ENCODE measurements at places on chromosomes 16 and 17.
A peak's percentile ranks its signal among the peaks of the same experiment; 100 is the strongest.

DNA sequence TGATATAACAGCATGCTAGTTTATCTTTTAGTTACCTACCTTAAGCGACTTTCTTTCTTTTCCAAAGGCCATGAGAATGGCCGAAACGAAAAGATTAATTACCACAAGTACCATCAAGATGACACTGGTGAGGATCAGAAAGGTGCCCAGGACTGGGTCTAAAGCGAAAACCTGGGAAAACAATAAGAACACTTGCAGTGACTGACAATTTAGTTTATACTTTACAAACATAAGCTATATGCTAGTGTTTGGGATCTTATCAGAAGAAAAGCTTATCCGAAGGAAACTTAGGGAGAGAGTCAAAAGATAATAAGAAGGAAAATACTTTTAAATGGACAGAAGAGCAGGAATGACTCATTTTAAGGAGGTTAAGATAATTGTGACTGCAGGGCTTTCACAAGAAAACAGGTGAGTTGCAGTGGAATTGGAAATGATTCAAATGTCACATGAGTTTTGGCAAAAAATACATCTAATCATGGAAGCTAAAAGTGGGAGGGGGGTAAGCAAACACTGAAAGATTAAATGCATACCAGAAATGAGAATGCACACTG, 34.8 kb downstream of the IST1 start:
- DNase-seq = no peak

- DNase-seq = no peak
Measured at GRCh38 chr17:57849163-57849873, 526 bp downstream of the MRPS23 start.

DNA sequence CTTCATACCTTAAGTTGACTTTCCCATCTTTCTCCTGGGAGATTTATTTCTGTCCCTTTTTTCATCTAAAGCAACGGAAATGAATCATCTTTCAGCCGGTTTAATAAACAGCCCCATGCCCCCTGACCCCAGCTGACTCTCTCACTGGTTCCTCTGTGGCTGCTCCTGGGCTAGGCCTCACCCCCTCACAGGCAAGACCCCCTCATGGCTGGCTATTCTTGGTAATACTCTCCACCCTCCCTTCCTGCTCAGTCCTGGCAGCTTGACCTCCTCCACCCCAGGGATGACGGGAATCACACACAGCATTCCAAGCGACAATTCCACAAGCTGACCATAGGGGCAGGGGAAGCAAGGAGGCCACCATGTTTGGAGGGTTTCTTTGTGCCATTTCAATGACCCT, 1.5 kb upstream of the ADAP2 start:
- DNase-seq = peak; percentile 40

DNA sequence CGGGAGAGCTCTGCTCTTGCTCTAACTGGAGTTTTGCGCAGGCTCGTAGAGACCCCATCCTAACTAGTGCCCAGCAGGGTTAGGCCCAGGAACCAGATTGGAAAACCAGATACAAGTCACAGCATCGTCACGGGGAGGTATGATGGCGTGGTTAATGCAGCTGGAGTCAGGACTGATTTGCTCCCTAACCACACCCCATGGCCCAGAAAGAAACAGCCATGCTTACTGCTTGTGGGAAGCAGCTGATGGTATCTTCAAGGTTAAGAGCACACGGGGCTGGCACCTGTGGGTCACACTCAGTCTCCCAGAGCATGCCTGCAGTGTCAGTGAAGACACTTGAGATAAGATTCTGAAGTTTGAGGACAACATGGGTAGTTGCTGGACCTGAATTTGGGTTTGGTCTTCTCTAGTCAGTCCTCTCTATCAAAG, 60.2 kb downstream of the WIPI1 start:
- no peak for DNase-seq

GRCh38 chr16:87897521-87898505, 28.5 kb upstream of the SLC7A5 start:
- DNase-seq = no peak

GRCh38 chr16:51317575-51317974, 166.5 kb upstream of the SALL1 start:
- no peak for DNase-seq

- DNase-seq = no peak
Measured at GRCh38 chr17:67041941-67042899, 2.1 kb upstream of the CACNG1 start.

GRCh38 chr16:15856901-15857698, at the start of gene MYH11:
MYH11 (minus strand) TSS chr16:15857028; CDS start chr16:15838252, 18,776 bp downstream.
- DNase-seq = no peak

DNA sequence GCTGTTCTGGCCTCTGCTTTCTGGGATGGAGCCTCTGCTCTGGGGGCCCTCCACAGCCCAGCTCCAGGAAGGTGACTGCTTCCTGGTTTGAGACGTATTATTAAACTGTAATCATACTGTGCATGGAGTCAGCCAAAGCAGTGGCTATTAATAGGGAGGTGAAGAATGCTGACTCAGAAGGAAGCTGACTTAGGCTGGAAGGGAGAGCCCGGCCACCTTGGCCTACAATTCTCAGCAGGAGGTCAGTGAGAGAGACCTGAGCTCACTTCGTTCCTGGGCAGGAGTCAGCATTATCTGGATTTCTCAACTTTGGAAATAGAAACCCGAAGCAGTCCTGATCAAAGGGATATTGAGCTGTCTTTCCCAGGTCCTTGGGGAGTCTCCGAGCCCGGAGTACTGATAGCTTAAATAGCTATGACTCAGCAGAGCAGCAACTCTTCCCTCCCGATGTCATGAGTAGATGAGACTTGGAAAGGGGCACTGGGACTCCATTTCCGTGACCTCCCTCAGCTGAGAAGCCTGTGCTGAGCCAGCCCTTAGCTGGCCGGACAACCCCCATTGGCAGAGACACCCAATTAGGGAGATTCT, 91.8 kb downstream of the YPEL2 start:
- DNase-seq = peak; percentile 50

- no peak for DNase-seq
Measured at GRCh38 chr17:53061446-53061845, 761.3 kb upstream of the KIF2B start.

DNA sequence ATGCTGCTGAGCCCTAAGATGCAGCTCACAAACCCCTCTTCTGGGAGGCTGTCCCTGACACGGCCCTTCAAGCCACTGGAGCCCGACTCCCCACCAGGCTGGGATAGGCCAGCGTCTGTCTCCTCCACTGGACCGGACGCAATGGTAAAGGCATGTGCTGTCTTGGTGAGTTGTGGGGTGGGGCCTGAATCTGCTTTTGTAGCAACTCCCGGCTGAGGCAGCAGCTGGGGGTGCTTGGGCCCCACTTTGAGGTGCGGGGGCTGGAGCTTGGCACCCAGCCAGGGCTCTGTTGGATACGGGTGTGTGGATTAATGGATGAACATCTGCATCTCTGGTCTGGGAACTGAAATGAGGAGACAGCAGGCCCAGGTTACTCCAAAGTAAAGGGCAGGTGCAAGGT, 3.5 kb upstream of the NLRC3 start:
- DNase-seq = no peak

GRCh38 chr17:38397227-38397626, 31.0 kb upstream of the ARHGAP23 start:
- no peak for DNase-seq

DNA sequence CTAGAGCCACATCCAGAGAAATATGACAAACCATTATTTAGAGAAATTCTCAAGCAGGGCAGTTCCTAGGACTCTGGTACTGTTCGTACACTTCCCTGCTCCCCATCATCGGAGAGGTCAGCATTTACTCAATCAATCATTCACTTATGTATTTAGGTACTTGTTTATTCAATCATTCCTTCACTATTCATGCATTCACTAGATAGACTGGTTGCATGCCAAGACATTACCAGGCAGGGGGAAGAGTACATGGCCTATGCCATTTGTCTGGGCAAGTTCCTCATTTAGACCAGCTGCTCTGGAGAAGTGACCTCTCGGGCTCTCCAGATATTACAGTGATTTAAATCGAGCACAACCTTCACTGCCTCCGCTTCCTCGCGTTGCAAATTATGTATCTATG, 603.4 kb downstream of the KCNJ2 start:
- no peak for DNase-seq

DNA sequence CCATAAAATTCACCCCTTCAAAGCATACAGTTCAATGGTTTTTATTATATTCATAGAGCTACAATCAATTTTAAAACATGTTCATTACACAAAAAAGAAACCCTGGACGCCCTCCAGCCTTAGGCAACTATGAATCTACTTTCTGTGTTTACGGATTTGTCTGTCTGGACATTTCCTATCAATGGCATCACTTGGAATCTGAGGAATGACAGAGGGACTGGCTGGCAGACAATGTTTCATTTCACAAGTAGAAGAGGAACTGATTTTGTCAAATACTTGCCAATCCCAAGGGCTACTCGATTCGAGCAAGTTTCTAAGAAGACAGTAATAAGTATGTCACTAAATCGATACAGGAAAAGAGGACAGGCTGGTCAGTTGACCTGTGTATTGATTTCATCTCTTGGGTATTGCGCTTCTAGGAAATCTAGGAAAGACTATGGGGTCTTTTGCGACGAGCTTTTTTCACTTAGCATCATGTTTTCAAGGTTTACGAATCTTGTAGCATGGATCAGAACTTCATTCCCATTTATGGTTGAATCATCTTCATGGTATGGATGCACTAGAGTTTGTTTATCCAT, 56.6 kb downstream of the RGS9 start:
- no peak for DNase-seq

DNA sequence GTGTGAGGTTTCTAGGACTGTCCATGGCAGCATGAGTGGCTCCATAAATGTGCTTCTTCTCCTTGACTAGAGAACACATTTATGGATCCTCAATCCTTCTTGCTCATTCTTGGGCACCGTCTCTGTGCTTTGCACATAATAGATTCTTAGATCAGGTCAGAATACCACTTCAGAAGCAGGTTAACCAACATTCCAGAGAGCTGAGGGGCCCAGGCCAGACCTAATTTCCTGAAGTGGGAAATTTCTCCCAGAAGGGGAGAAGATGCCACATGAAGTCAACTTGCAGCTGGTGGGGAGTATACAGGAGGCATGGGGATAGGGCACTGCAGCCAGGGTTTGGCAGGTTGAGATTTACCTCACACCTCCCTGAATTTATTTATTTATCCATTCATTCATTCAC, 24.4 kb upstream of the VAT1L start:
- DNase-seq = no peak

DNA sequence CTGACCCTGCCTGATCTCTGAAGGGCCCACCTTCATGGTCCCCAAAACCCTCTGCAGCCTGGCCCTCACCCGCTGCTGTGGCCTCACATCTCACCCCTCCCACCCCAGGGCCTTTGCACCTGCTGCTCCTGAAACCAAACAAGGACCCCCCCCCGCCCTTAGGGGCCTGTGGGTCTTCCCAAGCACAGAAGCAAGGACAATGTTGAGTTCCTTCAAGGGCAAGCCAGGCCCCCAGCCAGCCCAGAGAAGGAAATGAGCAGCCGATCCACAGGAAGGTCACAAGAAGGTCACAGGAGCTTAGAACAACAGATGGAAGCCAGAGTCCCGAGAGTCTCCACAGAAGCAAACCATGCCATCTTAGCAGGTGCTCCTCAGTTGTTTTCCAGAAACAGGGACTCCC, 493 bp upstream of the PDE6G start:
- no peak for DNase-seq

- no peak for DNase-seq
Measured at GRCh38 chr16:67438824-67439393, 8.0 kb downstream of the HSD11B2 start.

DNA sequence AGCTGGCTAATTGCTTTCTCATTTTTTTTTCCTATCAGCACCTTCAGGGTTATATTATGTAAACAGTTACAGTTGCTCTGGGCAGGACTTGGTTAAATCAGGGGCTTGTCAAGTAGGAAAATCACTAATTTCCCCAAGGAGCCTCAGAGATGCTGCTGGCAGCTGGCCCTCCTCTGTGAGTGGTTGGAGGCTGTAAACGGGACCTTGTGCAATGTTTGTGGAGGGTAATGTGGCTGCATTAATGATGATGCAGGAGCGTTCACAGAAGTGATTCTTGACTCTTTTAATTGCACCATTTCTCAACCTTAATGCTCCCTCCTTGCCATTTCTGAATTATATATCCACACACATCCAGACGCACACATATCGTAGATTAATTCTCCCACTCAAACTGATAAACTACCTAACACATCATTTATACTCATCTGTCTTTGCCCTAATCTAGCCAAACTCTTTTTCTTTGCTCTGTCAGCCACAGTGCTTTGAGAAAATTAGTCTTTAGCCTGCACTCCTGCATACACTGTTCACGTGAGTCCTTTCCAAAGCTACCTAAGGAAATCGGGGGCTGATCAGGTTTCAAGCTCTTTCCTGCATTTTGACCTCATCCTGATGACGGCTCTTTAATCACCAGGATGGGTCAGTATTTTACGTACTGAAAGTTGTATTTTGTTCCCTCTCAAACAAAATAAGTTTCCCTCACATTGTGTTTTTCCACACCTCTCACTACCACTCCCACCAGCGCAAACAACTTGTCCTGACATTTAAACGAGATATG, 154.4 kb upstream of the PIRT start:
- no peak for DNase-seq

DNA sequence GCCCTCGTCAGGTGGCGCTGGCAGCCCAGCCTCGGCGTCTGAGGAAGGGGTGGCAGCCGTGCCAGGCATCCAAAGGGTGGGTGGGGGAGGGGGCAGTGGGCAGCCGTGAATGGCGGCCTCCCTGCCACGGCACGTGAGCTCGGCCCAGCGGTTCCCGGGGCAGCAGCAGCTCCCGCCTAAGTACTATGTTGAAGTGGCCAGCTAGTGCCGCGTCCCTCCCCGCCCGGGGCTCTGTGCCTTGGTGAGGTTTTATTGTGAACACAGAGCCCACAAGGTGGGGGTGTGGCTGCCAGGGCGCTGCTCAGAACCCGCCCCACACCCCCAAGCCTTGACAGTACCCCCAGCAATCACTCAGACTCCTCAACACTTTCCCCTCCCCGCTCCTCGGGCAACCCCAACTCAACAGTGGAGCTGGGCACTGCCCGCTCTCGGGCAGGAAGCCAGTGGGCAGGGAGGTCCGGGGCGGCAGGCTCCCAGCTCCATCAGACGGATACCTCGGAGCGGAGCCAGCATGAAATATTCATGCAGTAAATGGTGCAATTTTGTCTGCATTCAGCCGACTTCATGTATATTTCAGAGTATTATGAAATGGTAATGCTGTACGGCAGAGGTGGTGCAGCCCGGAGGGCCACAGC, 80.4 kb downstream of the ENGASE start:
- DNase-seq = peak; percentile 61

- DNase-seq = peak; percentile 66
Measured at GRCh38 chr17:44198721-44199552, 747 bp downstream of the ATXN7L3 start.

- peak; percentile 93 for DNase-seq
Measured at GRCh38 chr16:4372578-4373355, 1.1 kb downstream of the VASN start.

DNA sequence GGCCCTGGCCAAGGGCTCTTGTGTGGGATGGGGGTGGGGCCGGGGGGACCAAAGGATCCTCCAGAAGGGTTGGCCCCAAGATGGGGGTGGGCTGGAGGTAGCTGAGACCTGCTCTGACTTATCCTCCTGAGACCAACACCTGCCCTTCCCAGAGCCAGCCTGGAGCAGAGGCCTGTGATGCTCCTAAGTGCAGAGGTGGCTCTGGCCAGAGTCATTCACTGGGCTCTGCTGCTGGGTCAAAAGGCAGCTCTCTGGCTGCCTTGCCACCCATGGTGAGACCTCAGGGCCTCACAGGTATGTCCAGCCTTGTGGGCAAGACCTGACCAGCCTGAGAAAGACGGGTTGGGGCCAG, 393 bp downstream of the SERPINF2 start:
- DNase-seq = no peak
